CD4-positive, alpha-beta T cell treated with Interleukin-1 beta for 1 hour (primary cell): ENCODE measurements at places on chromosomes 16 and 17.

DNA sequence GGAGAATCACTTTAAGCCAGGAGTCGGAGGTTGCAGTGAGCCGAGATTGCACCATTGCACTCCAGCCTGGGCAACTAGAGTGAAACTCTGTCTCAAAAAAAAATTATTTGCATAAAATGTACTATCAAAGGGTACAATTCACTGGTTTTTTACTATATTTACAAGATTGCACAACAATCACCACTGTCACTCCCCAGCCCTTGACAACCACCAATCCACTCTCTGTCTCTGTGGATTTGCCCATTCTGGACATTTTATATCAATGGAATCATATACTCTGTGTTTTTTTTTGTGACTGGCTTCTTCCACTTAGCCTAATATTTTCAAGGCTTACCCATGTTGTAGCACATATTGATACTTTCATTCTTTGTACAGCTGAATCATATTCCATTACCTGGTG is 18.8 kb downstream of the TBX2 start:
- no peak for DNase-seq

DNA sequence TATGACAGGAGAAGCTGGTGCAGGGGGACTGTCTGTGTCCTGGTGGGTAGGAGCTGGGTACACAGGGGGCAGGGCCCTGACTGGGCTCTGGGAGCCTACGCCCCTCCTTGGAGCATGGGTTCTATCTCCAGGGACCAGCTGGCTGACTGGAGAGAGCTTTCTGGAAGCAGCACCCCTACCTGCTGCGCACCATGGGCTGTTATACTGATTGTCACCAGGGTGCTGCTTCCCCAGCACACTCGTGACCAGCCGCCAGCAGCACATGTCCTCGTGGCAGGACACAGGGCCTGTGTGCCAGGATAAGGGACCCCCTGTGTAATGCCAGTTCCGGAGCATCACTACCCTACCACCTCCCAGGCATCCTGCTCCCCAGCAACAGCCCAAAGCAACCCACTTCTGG is 106.0 kb downstream of the AMFR start:
- DNase-seq: no peak

GRCh38 chr16:67954421-67955196 is 10.7 kb upstream of the LCAT start:
- no peak for DNase-seq

DNA sequence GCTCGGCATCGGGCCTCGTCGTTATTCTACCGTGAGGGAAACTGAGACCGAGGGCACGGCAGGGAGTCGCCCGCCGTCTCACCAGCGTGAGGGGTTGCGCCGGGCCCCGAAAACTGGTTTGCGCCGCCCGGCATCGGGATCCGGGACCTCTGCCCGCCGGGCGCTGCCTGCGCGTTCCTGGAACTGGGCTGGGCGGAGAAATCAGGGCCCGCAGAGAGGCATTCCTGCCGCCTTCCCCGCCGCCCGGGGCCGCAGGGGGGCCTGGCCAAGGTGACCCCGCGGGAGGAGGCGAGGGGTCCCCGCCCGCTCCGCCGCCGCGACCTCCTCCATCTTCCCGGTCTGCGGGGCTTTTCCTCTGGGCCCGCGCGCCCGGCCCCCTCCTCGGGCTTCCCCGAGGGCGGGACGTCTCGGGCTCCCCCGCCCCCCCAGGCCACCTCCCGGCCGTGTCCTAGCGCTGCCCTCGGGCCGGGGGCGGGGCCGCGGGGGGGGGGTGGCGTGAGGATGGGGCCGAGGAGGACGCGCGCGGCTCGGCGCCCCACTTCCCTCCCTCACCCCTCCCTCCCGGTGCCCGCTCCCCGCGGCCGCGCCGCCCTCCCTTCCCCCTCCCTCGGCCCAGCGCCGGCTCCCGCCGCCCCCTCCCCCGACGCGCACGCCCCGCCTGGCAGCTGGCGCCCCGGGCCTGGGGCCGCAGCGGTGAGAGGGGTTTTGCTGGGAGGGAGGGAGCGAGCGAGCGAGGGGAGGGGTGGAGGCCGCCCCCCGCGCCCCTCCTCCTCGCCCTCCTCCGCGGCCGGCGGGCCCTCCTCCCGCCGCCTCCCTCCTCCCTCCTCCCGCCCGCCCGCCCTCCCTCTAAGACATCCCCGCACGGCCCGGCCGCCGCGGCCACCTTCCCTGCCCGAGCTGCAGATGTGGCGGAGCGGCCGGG is at the start of gene GLIS2:
Gene GLIS2, plus strand, starts transcription at position 882 of the 922 bp plus-strand sequence. CDS start 16,214 bp downstream, outside the sequence.
- DNase-seq: peak; percentile 27

GRCh38 chr16:85824161-85825135 is 25.0 kb downstream of the COX4I1 start:
- DNase-seq: no peak

DNA sequence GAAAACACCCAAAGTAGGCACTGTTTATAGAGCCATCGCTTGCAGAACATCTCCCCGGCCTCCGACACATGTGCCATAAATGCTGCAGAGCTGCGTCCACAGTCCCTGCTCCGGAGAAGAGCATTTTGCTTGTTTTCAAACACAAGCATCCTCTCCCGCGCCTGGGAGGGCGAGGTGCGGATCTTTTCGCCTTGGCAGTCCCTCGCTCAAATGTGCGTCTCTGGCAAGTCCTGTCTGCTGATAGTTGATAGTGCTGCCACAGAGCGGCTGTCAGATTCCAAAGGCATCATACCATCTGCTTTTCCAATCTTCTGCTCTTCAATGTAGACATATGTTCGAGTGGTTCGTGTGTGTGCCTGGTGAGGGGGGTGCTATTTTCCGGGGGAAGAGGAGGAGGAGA is 603.7 kb downstream of the MAF start:
- DNase-seq: no peak

- peak; percentile 13 for DNase-seq
Measured at GRCh38 chr17:56310782-56311181, 157.5 kb downstream of the ANKFN1 start.

- no peak for DNase-seq
Measured at GRCh38 chr17:79919164-79919585, 79.9 kb upstream of the CBX4 start.

DNA sequence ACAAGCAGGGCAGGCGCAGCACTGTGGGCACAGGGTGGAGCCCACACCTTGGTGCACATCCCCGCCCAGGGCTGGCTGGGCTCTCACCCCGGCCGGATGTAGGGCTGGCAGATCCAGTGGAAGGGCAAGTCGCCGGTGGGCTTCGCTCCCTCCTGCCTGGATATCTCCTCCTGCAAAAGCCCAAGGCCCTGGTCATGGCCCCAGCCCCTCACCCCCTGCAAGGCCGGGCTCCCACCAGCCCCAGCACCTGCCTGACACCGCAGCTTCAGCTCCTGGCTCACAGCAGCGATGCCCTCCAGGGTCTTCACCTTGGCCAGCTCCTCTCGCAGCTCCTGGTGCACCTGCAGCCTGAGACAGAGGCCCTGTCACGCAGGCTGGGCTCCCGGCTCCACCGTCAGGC is 5.0 kb downstream of the DUS1L start:
- DNase-seq: no peak

DNA sequence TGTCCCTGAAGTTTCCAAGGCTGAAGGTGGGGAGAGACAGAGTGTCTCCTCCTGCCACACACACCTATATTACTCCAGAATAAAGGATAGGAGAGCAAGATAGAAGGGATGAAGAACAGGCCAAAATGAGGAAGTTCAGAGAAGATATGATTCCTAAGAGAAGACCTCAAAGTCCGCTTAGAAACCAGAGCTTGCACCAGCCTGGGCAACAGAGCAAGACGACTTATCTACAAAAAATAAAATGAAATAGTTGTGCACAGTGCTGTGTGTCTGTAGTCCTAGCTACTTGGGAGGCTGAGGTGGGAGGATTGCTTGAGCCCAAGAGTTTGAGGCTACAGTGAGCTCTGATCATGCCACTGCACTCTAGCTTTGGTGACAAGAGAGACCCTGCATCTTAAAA is 128.2 kb downstream of the HS3ST3B1 start:
- no peak for DNase-seq

DNA sequence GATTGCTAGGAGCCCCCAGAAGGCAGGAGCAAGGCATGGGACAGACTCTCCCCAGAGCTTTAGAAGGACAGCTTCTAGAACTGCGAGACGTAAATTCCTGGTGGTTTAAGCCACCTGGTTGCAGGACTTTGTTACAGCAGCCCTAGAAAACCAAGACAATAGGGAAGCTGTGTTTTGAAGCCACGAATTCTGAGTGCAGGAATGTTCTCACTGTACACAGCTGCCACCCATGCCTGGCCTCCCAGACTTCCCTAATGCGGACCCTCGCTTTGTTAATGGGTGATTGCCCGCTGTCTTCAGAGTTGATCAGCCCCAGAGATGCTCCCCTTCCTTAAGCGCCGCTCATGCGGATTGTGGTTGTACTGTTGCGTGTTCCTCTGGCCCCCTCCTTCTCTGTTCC is 177.1 kb downstream of the MSI2 start:
- DNase-seq: no peak

- no peak for DNase-seq
Measured at GRCh38 chr16:61243954-61244353, 792.3 kb downstream of the CDH8 start.

DNA sequence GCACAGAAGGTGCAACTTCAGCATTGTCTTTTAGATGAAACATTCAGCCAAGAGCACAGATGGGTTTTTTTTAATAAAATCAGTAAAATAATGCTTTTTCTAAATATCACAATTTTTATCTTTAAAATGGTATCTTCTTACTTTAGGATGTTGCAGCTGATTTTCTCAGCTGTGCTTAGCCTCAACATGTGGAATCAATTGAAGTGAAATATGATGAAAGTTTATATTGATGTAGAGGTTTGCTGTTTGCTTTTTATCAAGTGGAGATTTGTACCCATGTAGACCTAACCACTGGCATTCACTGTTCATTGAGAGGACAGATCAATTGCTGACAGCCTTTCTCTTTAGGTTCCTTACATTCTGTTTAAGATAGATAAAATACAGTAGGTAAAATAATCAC is 107.8 kb downstream of the CYB561 start:
- no peak for DNase-seq

GRCh38 chr17:81049372-81049911 is 14.5 kb downstream of the BAIAP2 start:
- DNase-seq: no peak

DNA sequence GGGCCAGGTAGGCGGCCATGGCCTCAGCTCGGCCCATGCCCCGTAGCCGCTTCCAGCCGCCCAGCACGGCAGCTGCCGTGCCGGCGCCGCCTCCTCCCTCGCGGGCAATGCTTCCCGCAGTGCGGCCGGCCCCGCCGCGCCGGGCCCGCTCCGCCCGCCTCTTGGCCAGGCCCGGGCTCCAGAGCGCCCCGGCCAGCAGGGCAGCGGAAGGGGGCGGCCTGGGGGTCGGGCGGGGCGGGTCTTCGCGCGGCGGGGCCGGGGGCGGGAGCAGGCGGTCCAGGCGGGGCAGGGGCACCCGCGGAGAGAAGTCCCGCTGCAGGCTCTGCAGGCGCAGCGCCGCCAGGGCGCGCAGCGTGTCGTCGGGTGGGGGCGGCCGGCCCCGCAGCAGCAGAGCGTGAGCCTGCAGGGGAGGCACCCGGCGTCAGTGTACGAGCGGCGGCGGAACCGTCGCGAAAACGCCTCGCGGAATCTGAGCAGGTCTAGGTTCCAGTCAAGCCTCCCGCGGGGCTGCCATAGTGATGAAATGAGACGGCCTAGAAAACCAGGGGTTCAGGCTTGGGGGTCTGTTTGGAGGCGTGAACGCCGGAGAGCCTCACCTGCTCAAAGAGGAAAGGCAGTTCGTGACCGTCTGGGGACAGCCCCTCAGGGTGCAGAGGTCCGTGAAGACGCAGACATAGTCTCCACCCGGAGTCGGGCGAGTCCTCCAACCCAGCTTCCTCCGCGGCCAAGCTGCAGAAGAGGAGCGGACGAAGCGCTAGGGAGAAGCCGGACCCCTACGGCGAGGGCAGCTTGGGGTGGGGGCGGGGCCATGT is 6.6 kb downstream of the PLEKHH3 start:
- DNase-seq: peak; percentile 56

DNA sequence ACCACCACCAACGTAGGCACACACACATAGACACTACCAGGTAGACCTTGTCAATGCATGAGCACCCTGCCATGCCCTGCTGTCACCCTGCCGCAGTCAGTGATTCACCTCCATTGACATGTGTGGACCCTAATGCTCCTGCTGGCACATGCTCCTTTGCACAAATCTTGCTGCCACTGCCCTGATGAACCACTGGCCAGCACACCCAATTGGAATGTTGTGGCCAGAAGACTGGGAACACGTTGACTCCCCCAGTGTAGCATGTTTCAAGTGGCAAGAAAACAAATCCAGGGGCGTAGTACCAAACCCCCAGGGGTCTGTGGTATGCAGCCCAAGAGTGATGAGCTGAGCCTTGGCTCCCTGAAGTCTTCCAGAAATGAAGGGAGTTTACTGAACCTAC is 486.4 kb upstream of the KIF2B start:
- no peak for DNase-seq

DNA sequence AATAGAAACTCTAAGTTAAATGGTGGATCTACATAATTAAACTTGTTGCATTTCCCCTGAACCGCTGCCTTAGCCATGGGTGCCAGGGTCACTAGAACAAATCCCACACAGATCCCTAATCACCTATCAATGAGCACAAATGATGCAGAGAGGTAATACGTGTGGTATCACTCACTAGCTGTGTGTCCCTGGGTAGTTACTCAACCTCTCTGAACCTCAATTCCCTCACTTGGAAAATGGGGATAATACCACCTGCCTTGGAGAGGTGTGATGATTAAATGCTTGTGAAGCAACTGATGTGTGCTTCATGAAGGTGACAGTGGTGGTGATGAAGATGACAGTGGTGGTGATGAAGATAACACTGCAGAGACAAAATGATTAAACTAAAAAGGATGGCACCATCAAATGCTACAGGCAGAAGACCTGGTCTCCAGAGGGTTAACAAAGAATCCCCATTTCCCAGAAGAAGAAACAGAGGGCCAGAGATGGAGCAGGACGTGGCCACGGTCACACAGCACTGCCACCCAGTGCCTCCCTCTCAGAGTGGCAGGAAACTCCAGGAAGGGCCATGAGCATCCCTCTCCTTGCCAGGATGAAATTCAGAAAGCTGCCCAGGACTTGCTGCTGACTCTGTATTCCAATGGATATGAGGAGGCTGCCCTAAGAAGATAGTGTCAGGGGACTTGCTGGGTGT is 17.9 kb upstream of the FOXF1 start:
- no peak for DNase-seq
